Foreskin fibroblast (primary cell): ENCODE measurements at places on chromosomes 4 and X.
A peak's percentile ranks its signal among the peaks of the same experiment; 100 is the strongest.

DNA sequence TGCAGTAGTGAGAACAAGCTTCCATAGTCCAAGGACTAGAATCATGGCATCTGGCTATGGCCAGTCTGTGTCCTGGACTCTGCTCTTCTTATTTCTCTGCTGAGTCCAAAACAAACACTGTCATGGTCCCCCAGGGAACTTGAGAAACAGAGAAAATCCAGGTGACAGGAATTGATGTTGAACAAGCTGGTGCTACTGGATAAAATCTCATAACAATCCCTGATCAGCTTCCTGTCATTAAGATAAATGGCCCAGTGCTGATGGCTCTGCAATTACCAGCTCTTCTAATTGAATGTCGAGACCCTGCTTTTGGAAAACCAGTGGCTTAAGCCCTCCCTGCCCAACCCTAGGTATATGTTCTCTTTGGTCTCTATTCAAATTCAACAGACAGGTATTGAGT lies 58.8 kb upstream of the ARHGAP36 start:
- no peak for DNase-seq

GRCh38 chrX:65702956-65703355 lies 35.5 kb downstream of the MSN start:
- no peak for DNase-seq

DNA sequence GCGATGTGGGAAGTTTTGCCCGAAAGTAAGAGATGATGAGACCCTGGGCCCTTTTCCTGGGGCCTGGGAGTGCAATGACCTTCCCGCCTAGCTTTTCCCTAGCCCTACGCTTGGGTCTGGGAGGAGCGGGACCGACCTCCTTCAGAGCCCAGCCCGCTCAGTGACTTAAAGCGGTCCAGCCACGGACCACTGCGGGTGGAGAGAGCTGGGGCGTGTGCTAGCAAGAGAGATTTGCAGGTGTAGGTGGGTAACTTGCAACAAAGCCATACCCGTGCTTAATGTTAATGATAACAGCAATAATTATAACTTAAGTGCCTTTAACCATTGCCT lies 503 bp upstream of the PDE5A start:
- no peak for DNase-seq

GRCh38 chr4:158858410-158859199 lies 89.8 kb downstream of the FNIP2 start:
- DNase-seq: peak; percentile 61

DNA sequence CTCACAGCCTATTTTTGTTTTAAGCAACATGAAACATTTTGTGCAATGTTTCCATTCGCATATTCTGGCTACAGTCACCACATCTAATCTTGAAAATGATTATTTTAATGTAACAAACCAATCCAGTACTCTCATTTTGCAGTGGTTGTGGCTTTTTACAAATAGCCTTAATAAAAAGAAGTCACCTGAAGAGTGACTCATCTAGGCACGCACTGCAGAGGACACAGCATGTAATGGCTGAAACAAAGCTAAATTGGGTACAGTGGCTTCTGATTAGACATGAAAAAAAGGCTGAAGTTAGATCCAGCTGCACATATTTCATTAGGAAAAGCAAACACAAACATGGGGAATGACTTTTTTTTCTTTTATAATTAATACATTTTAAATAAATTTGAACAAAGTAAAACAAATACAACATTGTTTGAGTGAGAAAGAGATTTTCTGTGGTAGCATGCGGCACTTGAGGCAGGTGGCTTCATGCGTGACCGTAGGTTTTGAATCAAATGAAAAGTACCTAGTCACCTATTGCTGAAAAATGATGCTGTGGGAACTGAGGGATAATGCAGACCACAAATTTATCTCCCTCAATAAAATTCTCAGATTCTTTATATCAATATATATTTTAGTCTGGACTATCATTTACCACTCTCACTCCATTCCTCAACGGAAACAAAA lies 240.8 kb upstream of the DDX53 start:
- no peak for DNase-seq

GRCh38 chrX:115333446-115333845 lies 43.9 kb downstream of the LUZP4 start:
- peak; percentile 14 for DNase-seq

DNA sequence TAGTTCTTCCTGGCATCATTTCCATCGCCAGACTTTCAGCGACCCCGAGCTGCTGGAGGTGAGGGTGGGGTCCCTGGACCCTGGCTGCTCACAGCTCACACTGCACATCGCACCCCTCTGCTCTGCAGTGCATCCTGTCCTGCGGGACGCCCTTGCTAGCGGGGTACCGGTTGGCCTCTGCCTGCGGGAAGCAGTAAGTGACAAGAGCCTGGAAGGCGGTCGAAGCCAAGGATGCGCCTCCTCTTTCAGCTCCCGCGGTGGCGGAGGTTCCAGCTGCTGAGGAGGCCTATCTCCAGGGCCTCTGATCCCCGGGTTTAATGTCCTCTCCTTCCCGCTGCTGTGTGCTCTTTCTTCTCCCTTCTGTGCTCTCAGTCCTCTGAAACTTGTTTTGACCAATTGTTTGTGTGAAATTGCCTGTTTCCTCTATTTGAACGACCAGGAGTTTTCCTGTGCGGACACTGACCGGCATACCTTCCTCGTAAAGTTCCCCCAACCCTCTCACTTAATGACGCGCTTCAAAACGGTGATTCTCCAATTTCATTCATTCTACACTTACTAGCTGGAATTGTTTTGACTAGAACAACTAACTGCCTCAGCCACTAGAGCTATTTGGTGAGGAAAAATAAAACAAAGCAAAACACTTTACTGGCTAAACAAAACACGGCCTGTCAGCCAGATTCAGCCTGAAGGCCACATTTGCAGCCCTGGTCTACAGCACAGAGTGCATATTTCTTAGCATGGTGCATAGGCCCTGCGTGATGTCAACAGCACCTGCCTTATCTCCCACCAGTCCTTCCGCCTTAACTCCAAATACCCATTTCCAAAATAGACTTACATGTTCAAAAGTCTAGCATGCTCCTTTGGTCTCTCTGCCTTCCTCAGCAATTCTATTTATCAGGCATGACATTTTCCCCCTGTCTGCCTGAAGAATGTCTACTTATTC lies 28.0 kb downstream of the MGAT4D start:
- DNase-seq: no peak

- peak; percentile 67 for DNase-seq
Measured at GRCh38 chr4:102477657-102478056, 23.5 kb upstream of the NFKB1 start.

- DNase-seq: no peak
Measured at GRCh38 chr4:128835498-128836222, 26.2 kb downstream of the JADE1 start.

- DNase-seq: no peak
Measured at GRCh38 chrX:36986231-36986630, 21.9 kb upstream of the FAM47C start.

- no peak for DNase-seq
Measured at GRCh38 chr4:38820329-38821061, 15.9 kb upstream of the TLR1 start.

GRCh38 chr4:80226094-80226493 lies 28.8 kb downstream of the PRDM8 start:
- peak; percentile 49 for DNase-seq

DNA sequence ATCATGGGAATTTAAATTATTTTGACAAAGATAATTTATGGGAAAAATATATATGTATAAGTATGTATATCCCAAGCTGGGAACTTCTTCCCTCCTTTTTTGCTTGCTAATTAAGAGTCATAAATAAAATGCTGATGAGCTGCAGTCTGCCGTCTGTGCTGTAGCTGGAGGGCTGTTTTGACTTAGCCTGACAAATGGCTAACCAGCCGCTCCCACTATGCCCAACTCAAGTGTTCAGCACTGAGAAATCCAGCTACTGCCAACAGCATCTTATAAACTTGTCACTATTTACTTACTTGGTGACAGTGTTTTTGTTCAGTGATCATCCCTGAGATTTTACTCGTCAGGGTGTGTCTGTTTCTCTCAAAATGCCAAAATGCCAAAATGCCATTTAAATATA lies 171.2 kb upstream of the PGRMC2 start:
- DNase-seq: no peak

- no peak for DNase-seq
Measured at GRCh38 chr4:83646538-83647239, 110.8 kb downstream of the GPAT3 start.

DNA sequence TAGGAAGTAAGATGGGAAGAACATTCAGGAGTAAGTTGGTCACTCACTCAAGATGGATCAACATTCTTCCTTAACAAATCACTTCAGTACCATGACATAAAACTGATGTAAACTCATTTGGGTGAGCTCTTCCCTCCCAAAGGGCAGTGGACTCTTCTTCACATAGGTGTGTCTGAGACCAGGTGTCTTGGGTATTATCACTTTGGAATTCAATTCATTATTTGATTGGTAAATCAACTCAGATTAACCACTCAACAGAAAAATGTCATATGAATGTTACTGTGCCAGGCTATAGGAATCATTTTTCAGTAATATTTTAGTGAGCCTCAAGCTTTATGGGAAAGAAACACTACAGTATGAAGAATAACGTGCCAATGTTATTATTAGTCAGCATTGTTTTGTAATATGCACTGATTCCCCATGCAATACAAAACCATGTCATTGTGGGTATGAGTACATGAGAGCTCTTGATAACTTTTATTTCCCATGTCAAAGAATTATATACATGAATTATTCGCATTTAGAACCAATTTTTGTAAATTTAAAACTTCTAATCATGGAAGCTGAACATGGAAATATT lies 58.6 kb upstream of the ETNPPL start:
- DNase-seq: no peak

- peak; percentile 14 for DNase-seq
Measured at GRCh38 chr4:163484906-163485305, 9.6 kb upstream of the TMA16 start.

DNA sequence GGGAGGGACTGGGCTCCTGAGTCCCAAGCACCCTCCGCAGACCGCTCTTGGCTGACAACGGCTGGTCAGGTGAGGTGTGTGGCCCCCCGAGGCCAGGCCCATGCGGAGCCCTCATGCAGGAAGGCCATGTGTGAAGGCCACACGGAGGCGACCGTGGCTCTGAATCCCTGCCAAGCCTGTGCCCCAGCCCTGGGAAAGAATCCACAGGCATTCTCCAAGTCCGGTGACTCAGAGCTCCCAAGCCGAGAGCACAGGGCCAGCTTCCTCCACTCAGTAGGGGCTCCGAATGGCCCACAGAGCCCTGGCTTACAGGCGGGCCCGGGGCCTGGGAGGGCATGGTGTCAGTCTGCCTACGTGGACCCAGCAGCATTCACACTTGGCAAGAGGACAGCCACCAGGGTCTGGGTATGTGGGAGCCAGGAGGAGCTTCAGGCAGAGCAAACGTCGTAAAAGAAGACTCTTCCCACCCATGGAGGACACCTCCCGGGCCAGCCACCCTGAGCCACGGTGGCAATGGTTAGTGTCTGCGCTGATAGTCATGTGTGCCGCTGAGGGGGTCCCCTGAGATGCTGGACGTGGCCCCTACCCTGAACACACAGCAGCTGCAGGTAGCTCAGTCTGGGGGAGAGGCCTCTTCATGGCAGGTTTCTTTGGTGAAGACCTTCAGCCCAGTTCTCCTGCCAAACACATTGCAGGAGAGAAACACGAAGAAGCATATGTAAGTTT lies 105.7 kb downstream of the PSAPL1 start:
- DNase-seq: peak; percentile 18

GRCh38 chr4:177275999-177276398 lies 33.7 kb upstream of the NEIL3 start:
- no peak for DNase-seq

DNA sequence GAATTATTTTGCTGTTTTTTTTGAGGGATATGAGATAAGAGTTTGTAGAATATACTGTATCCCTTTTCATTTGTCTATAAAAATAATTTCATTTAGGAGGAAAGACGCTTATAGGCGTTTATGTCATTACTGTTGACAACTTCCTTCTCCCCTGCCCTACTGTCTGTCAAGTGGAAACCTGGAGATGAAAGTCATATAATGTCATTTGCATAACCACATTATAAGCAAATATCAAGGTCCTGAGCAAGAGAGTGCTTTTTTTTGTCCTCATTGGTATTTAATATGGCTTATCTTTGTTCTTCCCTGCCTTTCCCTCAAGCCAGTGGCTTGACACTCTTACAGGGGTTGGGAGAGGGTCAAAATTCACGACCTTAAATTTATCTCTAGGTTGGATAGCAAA lies 55.8 kb downstream of the LRP2BP start:
- no peak for DNase-seq

- peak; percentile 39 for DNase-seq
Measured at GRCh38 chr4:5206016-5206790, 154.9 kb downstream of the STK32B start.

GRCh38 chr4:183766140-183766539 lies 107.0 kb downstream of the TRAPPC11 start:
- no peak for DNase-seq

DNA sequence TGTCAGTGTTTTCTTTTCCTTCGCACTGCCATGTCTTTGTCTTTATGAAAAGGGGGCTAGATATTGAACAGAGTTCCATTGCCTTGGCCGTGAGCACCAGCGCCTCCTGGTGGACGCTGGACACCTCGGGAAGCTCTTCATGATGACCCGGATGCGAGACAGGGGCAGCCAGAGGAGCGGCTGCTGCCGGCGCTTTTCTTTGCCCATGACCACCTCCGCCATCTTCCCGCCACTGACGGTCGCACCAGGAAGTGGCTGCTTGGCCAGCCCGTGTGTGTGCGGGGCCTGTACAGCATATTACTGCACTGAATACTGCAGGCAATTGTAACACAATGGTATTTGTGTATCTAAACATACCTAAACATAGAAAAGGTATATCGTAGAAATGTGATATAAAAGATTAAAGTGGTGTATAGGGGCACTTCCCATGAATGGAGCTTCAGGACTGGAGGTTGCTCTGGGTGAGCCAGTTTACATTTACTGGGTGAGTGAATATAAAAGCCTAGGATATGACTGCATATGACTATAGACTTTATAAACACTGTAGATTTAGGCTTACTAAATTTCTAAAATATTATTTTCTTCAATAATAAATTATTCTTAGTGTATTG lies 15.8 kb upstream of the GRIA2 start:
- DNase-seq: peak; percentile 3

DNA sequence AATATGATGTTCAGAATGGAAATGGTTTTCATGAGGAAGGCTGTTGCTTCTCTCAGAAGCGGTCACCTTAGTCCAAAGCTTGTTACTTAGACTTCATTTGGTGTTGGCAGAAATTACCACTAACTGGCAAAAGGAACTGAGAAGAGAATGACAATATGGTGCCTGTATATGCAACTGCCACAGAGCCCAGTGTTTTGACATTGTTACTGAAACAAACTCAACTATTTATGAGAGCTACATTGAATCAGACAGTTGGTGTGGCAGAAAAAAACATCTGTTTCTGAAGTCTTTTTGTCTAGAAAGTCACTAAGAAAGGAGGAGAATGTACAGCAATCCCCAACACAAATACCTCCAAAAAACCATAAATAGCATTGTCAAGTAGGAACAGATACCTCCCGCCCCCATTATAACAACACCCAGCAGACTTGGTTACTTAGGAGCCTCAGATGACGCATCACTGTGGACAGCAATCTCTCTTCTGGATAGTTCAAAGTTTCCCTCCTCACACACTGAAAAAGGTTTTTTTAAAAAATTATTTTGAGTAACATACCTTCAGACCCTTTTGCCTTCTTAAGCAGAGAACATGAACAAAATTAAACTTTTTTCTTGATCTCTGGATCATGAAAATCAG lies 92.2 kb downstream of the MAML3 start:
- no peak for DNase-seq

- DNase-seq: no peak
Measured at GRCh38 chrX:10341309-10341708, 184.5 kb downstream of the CLCN4 start.
